DMS79 (cell line): ENCODE measurements at places on chromosomes 16 and 17.

DNA sequence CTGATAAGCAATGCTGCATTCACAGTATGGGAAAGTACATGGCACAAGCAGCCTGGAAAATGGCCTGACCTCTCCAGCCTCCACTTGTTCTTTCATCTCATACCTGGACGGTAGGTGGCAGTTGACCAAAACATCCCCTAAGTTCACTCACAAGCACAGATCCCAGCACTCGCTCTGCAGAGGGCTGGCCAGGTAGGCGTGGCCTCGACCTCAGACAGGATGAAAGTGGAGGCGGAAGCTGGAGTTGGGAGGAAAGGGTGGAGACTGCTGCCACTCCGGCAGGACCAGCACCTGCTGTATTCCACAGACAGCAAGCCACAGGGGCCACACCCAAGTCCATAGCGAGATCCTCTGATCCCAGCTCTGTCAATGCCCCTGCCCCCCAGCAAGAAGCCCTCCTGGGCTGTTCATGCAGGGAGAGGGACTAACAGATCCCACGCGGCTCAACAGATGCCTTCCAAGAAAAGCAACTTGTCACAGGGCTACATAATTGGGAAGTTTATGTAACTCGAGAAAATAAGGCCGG is 31.3 kb downstream of the ZCCHC14 start:
- DNase-seq, result peak; percentile 68

GRCh38 chr17:81306898-81307510 is 11.9 kb upstream of the SLC38A10 start:
- DNase-seq, result no peak

DNA sequence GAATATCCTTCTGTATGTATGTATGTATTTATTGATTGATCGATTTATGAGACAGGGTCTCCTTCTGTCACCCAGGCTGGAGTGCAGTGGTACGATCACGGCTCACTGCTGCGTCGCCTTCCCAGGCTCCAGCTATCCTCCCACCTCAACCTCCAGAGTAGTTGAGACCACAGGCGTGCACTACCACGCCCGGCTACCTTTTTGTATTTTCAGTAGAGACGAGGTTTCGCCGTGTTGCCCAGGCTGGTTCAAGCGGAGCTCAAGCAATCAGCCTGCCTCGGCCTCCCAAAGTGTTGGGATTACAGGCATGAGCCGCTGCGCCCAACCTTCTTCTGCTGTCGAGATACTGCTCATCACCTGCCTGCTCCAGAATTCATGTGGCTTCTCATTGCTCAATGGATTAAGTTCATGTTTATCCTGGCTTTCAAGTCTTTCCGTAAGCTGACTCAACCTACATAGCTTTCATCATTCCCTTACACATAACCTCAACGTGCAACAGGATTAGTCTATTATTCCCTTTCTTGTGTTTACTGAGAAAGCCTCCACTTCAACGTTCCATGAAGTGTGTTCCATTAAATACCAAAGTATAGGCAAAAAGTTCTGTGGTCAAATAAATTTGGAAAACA is 13.6 kb downstream of the TAC4 start:
- DNase-seq, result no peak

DNA sequence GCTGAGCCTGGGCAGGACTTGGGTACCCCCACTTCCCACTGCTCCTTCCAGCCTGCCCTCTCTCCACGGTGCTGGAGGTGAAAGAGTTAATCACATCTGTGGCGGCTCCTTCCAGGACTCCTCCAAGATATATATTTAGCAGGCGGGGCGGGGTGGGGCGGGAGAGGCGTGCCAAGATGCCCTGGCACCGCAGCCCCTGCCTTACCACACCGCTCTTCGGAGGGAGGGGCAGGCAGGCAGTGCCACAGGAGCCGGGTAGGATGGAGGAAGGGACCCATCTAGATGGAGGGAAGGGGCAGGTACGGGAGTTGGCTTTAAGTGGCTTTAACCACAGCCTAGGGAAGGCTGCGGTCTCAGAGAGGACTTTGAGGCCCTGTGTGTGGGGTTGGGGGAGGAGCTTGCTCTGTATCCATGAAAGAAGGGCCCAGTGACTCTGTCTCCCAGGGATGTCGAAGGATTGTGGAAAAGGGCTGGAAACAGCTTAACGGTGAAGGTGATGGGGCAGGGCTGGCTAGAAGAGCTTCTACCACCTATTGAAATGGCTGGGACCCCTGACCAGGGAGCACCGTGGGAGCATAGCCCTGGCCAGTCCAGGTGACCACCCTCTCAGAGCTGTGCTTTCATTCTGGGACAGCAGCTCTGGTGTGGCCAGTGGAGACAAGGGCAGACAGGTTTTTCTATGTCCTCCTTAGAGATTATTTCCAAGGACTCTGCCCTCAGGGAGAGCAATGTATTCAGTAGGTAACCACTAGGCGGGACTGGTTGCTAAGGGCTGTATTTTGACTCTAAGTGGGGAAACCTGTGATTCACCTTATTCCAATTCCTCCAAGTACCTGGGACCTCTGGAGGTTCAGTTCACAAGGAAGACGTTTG is 13.0 kb downstream of the GPR142 start:
- peak; percentile 72 for DNase-seq

GRCh38 chr17:11986942-11987329 is 10.3 kb downstream of the ZNF18 start:
- no peak for DNase-seq

DNA sequence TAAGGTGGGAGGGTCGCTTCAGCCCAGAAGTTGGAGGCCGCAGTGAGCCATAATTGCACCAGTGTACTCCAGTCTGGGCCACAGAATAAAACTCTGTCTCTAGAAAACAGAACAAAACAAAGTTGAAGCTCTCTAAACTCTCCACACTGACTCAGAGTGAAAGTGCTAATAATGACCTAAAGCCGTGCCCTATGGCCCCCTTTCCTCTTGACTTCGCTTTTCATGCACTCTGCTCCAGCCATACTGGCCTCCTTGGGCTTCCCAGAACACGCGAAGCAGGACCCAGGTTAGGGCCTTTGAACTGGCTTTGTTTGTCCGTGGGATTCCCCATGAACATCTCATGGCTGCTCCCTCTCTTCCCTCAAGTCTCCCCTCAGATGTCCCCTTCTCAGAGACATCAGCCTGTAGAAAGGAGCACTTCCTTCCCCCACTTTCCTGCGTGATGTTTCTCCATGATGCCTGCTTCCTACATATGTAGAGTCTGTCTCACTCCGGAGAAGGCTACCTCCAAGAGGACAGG is 18.6 kb upstream of the SPN start:
- DNase-seq, result no peak

- DNase-seq, result no peak
Measured at GRCh38 chr17:70144260-70144846, 25.0 kb upstream of the KCNJ2 start.

DNA sequence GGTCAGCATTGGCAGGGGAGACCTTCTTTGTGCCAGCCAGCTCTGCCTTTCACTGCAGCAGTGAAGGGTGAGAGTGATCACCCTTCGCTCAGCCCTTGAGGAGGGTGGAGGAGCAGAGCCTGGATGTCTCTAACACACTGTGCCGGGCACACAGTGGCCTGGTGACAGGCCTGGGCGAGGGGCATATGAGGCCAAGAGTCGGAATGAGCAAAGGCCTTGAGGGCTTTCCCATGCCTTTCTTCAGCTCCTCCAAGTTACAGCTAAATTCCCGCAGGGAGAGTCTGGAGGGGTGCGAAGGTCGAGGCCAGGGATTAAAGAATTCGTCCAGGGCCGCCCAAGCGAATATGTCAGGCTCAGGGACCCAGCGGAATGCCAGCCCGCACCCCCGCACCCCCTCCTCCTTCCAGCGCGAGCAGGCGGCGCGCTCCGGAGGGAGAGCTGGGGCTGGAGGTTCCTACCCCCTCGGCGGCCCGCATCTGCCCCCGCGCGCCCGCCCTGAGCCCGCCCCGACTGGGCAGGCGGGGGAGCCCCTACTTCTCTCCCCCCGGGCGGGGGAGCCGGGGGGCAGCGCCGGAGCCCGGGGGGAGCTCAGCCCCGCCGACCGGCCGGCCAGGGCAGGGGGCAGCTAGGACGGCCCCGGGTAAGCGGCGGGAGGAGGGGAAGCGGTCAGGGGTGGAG is at the start of gene RASL10B:
TSS of gene RASL10B (plus strand) at position 401 of the 678 bp plus-strand sequence. CDS start 3,546 bp downstream, outside the sequence.
- no peak for DNase-seq

GRCh38 chr17:64296246-64296645 is 33.2 kb upstream of the TEX2 start:
- no peak for DNase-seq

- DNase-seq, result no peak
Measured at GRCh38 chr17:48317732-48318131, 112.3 kb downstream of the SKAP1 start.

DNA sequence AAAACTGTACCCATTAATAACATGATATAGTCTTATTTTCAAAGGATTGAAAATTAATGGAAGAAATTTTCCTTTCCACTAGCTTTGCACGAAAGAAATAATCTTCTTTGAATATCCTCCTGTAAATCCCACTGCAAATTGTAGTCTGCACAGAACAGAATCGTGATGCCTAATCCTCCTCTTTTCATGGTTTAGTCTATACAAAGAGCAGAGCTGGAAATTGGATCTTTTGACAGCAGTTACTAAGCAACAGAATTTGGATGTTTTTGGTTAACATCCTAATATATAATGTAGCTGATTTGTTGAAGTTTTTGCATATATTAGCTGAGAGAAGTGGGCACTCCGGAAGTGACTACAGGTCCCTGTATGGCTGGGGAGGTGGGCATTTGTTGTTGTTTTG is 98.6 kb downstream of the WNT3 start:
- DNase-seq, result no peak

DNA sequence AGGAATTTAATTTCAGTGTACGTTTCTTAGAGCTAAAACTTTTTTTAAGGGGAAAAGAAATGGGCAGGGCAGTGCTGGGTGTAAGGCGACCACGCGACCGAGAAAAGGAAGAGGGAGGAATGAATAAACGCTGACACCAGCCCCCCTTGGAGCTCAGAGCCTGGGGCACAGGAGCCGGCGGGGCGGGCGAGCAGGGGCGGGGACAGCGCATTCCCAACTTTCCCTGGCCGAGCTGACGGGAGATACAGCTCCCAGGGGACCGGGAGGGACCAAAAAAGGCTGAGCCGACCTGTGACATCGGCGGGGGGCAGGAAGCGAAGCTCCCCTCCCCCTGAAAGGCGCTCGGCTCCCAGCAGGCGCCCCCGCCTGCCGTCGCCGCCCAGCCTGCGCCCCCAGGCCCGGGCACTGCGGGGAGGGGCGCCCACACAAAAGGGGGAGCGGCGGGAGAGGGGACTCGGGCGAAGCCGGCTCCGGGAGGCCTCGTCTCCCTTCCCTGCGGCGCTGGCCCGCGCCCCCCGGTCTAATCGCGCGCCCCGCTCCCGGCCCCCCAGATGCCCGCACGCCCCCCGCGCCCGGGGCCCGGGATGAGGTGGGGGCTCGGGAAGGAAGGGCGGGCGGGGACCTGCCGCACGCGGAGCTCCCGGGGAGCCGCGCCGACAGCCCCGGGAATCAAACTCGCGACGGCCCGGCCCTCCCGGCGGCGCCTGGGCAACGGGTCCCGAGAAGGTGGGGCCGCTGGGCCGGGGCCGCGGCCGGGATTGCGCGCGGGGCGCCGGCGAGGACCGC is 622 bp downstream of the CUEDC1 start:
- no peak for DNase-seq

DNA sequence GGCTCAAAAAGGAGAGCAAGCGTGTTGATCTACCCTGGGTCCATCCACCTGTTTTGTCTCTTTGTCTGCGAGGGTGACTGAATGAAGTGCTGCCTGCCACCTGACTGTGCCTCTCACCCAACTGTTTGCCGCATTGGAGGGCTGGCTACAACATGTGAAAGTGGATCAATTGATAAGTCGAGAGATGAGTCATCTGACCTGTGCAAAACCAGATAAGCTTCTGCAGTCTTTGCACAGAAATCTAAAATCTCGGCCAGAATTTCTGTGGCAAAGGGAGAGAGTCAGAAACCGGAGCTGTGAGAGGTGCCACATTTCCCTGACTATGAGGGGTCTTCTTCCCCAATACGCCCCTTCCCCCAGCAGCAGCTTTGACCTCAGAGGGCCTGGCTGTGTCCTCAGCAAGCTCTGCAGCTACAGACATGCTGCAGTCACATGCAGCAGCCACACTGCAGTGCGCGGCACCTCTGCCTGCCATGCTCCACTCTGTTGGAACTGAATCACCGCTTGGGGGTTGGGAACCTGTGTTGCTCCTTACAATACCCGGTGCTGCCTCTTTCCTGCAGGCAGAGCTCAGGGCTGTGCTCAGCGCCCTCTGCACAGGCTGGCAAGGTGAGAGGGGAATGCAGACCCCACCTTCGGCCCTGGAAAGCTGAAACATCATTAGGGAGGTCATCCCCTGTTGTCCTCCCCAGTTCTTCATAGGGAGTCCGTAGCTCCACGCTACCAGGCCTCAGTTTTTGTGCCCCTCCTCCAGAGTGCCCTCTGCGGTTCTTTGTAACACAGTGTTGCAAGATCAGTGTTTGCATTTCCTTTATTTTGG is 16.2 kb upstream of the HAS3 start:
- DNase-seq, result peak; percentile 61

DNA sequence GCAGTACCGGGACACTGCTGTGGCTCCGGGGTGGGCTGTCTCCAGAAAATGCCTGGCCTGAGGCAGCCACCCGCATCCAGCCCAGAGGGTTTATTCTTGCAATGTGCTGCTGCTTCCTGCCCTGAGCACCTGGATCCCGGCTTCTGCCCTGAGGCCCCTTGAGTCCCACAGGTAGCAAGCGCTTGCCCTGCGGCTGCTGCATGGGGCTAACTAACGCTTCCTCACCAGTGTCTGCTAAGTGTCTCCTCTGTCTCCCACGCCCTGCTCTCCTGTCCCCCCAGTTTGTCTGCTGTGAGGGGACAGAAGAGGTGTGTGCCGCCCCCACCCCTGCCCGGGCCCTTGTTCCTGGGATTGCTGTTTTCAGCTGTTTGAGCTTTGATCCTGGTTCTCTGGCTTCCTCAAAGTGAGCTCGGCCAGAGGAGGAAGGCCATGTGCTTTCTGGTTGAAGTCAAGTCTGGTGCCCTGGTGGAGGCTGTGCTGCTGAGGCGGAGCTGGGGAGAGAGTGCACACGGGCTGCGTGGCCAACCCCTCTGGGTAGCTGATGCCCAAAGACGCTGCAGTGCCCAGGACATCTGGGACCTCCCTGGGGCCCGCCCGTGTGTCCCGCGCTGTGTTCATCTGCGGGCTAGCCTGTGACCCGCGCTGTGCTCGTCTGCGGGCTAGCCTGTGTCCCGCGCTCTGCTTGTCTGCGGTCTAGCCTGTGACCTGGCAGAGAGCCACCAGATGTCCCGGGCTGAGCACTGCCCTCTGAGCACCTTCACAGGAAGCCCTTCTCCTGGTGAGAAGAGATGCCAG is 12.9 kb downstream of the STH start:
- DNase-seq, result no peak

DNA sequence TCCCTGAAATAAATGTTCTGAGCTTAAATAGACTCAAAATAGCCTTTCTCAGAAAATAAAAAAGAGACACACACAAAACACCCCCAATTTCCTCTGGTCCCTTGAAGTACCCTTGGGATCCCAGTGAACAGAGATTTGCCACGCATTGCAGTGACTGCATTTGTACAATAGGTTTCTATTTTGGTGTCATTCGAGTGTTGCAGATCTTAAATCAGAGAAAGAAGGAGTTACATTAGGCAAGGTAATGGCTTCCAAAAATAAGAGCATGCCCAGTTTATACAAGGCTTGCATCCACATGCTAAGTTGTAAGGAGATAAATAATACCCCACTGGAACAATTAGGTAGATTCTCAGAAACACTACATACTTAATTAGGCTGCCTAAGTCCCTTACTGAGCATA is 2.2 kb downstream of the TOX3 start:
- no peak for DNase-seq
